H1 (cell line): ENCODE measurements at places on chromosomes 2 and 18. TPM values are rescaled to one million over a fixed set of nuclear protein-coding genes. Genes with fewer than 3 reads are reported as not detected.

The STPG4 gene
- not detected in 2 replicates for polyA plus RNA-seq

GRCh38 chr2:202178346-202178958 lies 59.9 kb downstream of the SUMO1 start:
- DNase-seq, result peak; percentile 74

DNA sequence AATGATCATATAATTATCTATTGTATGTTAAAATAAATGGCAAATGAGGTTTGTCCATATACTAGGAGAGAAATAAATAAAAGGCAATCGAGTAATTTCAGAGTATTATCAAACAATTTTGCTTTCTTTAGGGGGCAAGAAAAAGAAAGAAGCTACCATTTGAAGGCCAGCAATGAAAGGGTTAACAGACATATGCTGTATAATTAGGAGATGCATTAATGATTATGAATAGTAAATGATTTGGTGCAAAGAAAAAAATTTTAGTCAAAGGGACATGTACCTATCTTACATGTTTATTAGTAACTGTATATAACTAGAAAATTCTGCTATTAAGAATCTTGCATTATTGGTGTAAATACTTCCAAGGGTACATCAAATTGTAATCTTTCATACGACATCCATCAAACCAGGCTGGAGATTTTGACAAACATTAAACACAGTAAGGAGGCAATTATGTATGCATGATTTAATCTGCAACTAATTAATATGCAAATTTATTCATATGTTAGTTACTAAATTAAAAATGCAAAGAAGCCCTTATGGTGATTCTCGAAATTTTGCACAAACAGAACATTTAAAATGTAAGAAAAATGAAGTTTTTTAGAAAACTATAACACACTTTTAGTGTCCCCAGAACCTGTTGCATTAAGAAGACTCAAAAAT lies 251.4 kb downstream of the TCF4 start:
- no peak for DNase-seq

The SIX2 gene
- 0.47 and 0.77 TPM in 2 replicates for polyA plus RNA-seq

The CPO gene
- 0.50 and 1.3 TPM in 2 replicates for polyA plus RNA-seq

- no peak for DNase-seq
These were observed 76.9 kb upstream of the NABP1 start for GRCh38 chr2:191601060-191601459.

The PLB1 gene
- 0.08 and 0.36 TPM in 2 replicates for polyA plus RNA-seq

- DNase-seq, result no peak
These were observed 74.1 kb upstream of the SMAD7 start for GRCh38 chr18:49024804-49025421.

- no peak for DNase-seq
These were observed 65.5 kb downstream of the ACAA2 start for GRCh38 chr18:49747876-49748275.

- no peak for DNase-seq
These were observed 270.6 kb upstream of the RGPD4 start for GRCh38 chr2:107556038-107556627.

GRCh38 chr18:35167857-35168256 lies 73.0 kb upstream of the ZNF397 start:
- DNase-seq, result no peak

The GALNT3 gene
- polyA plus RNA-seq, result 1.8 and 3.4 TPM in 2 replicates

GRCh38 chr2:191049728-191050639 lies 36.0 kb upstream of the STAT1 start:
- no peak for DNase-seq

DNA sequence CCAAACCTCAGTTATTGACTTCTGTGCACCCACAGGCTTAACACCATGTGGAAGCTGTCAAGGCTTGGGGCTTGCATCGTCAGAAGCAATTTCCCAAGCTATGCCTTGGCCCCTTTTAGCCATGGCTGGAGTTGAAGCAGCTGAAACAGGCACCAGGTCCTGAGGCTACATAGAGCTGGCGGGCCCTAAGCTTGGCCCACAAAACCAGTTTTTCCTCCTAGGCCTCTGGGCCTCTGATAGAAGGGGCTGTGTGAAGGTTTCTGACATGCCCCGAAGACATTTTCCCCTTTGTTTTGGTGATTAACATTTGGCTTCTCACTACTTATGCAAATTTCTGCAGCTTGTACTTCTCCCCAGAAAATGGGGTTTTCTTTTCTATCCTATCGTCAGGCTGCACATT lies 9.1 kb upstream of the TMX3 start:
- no peak for DNase-seq

- no peak for DNase-seq
These were observed 603.9 kb upstream of the FANCL start for GRCh38 chr2:58845011-58845410.

DNA sequence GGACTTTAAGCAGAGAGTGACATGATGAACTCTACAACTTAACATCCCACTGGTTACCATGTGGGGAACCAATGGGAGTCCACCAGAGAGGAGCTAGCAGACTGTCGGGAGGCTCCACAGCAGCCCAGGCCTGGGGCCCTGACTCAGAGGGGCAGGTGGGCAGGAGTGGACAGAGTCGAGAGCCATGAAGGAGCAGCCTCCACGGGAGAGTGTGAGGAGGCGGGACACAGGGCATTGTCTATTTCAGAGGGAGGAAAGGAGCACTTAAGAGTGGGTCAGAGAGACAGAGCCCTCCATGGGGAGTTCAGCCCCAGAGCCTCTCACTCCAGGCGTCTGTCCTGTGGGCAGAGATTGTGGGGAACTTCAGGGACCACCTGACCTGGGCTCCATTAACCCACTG lies 118.7 kb downstream of the CYP26B1 start:
- no peak for DNase-seq

The POU3F3 gene
- polyA plus RNA-seq, result 0.02 TPM in 1 of 2 replicates, not detected in the other

The C1D gene
- 6.0 and 17.5 TPM in 2 replicates for polyA plus RNA-seq

DNA sequence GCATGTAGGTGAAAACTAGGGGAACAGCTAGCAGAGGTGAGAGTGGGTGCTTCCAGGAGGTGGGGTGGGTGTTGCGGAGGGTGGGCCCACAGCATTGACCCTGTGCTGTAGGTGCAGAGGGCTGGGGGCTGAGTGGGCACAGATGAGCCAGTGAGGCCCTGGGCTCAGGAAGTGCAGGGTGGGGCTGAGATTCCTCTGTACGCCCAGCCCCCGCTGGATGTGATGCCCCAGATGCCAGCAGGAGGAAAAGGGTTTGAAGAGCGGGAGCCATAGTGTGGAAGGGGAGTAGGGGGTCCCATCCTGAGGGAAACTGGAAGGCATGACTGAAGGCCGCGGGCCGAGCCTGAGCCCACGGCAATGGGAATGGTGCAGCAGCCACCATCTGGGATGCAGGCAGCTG lies 14.1 kb upstream of the OTOS start:
- DNase-seq, result no peak

- DNase-seq, result no peak
These were observed 11.1 kb downstream of the KLF11 start for GRCh38 chr2:10054424-10054823.

- DNase-seq, result no peak
These were observed 123.7 kb upstream of the SIX3 start for GRCh38 chr2:44817673-44818335.

The TSN gene
- 30.6 and 44.4 TPM in 2 replicates for polyA plus RNA-seq

DNA sequence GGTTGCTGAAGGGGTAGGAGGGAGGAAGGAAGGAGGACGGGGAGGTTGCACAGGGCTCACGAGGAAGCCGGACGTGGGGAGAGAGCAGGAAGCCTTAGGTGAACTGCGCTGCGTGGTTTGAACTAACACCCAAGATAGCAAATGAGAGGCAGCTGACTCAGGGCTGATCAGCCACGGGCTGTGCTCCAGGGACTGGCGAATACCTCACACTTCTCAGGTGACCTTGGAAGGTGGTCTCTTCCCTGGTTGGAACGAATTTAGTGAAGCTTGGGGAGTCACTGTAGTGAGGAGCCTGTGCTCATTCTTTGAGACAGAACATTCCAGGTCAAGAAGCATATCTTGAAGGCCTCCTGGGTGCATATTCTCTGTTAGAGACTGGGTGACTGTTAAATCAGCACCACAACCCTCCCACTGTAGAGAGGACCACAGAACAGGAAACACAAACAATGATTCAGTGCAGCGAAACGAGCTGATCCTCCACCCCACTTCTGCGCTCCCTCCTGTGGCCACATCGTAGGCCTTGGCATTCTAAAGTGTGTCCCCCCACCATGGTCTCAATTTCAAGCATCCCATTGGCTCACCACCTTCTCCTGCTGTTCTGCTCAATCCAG lies 33.8 kb downstream of the TOGARAM2 start:
- no peak for DNase-seq

DNA sequence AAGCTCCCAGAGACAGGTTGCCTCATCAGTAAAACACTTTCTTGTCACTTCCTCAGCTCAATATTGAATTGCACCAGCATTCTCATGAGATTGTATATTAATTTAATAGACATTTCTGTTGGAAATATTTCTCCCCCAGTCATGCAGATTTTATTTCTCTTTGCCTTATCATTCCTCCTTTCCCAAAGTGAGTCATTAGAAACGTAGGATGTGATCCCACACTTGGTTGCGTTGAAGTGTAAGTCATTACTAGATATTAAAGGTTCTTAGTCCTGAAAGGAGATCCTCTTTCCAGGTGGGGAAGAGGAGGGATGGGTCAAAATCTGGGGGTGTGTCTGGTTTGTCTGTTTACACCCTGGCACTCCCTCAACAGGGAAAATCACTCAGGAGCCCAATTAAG lies 438.2 kb downstream of the SLC4A3 start:
- no peak for DNase-seq

GRCh38 chr2:217611056-217611455 lies 391.7 kb downstream of the TNS1 start:
- no peak for DNase-seq

- DNase-seq, result no peak
These were observed 186.1 kb upstream of the RAB12 start for GRCh38 chr18:8423051-8423557.

DNA sequence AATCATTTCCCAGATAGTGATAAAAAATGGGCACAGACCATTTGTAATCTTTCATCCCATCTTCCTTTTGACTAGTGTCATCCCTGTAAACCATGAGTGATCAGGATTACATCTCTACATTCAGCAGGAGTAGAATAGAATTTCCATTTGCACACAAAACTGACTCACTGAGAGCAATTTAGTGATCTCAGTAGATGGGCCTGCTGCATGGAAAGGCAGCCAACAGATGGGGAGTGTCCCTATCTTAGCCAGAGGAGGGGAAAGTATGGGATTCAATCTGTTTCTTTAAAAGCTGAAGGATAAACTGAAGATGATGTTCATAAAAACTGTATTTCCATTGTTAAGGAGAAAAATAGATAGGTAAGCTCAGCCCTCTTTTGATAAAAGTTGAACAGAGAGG lies 441.7 kb downstream of the ZNF521 start:
- DNase-seq, result no peak
